ENCODE measurements at places on chromosomes 2 and 18. TPM values are rescaled to one million over a fixed set of nuclear protein-coding genes. Genes with fewer than 3 reads are reported as not detected.

AQP12A gene
- not detected for total RNA-seq

FN1 gene
- 27,606 TPM for total RNA-seq

PRSS56 gene
- not detected for total RNA-seq

EFHD1 gene
- 2.1 TPM for total RNA-seq

BCL2 gene
- 1.9 TPM for total RNA-seq

DSG1 gene
- not detected for total RNA-seq

TNFAIP6 gene
- total RNA-seq = 49.1 TPM

DCDC2C gene
- not detected for total RNA-seq

MAB21L4 gene
- not detected for total RNA-seq

NABP1 gene
- total RNA-seq = 37.5 TPM

ATL2 gene
- total RNA-seq = 24.9 TPM

LTBP1 gene
- total RNA-seq = 127 TPM

TM4SF20 gene
- not detected for total RNA-seq

SPEG gene
- total RNA-seq = 5.2 TPM

TSPYL6 gene
- total RNA-seq = not detected

UGT1A8 gene
- not detected for total RNA-seq

CNDP1 gene
- total RNA-seq = not detected

MAL gene
- not detected for total RNA-seq

RUFY4 gene
- total RNA-seq = not detected

NAT8 gene
- total RNA-seq = not detected

RAB6C gene
- not detected for total RNA-seq

PKDCC gene
- total RNA-seq = 99.8 TPM

RGPD3 gene
- 0.90 TPM for total RNA-seq
